ENCODE measurements at places on chromosomes 1 and 21. TPM values are rescaled to one million over a fixed set of nuclear protein-coding genes. Genes with fewer than 3 reads are reported as not detected.

- H3K27me3 ChIP-seq = no peaks in the 10 kb centered on the region
- DNase-seq = no peak
- H3K36me3 ChIP-seq = no peaks in the 10 kb centered on the region
Observed at GRCh38 chr1:147812799-147813198, 52.4 kb upstream of the GJA5 start.

DNA sequence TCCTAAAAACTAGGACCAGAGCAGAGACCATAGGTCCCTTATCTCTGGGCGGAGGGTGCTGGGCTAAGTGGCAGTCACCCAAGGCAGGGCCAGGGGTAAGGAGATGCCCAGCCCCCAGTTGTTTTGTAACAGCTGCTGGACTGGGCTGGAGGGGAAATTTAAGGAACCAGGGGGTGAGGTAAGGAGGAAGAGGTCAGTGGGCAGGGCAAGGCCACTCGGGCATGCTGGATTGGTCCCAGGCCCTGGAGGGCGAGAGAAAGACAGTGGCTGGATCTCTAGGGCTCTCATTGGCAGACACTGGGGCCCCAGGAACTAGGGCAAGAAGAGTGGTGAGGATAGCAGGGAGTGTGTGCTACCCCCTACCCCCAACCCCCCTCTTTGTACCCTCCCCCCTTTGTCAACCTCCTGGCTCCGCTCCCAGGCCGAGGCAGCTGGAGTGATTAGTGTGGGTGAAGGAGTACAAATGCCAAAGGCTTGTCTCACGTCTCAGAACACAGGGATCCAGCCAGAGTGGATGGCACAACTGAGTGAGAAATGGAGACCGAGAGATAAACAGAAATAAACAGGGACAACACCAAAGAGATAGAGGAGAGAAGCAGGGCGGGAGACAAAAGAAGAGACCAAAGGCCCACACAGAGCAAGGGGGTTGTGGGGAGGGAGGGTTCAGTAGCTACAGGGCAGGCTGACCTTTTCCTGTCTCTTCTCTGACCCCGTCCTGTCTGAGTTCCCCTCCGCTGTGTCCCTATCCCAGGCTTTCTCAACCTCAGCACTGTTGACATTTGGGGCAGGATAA lies 20.5 kb upstream of the THRAP3 start:
- DNase-seq = no peak
- no peaks in the 10 kb centered on the region for H3K27me3 ChIP-seq
- H3K4me3 ChIP-seq = no peak overlapping the region
- H3K36me3 ChIP-seq = no peaks in the 10 kb centered on the region

C1orf216 gene
- total RNA-seq = 8.5 TPM

DNA sequence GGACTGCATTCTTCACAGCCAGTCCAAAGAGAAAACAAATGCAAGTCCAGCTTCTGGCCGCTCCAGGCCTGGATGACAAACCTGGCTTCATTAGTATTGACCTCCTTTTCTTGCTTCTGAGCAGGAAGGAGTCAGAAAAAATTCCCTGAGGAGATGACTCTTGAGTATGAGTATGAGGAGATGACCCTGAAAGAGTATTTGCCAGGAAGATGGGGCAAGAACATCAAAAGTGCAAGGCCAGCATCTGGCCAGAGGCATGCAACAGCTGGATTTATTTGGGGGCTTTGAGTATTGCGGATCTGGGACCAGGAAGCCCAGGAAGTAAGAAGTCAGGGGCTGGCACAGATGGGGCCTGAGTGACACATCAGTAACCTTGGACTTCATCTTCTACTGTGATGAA lies 113.9 kb downstream of the GLIS1 start:
- no peak overlapping the region for H3K4me3 ChIP-seq
- H3K27me3 ChIP-seq = no peaks in the 10 kb centered on the region
- no peak for DNase-seq
- no peaks in the 10 kb centered on the region for H3K36me3 ChIP-seq
- H3K27ac ChIP-seq = no peak overlapping the region

OR2L13 gene
- 0.17 TPM for total RNA-seq

IRF6 gene
- 0.50 TPM for total RNA-seq

- no peak for DNase-seq
- H3K36me3 ChIP-seq = peaks cover 4% of the 10 kb centered on the region
- H3K27me3 ChIP-seq = no peaks in the 10 kb centered on the region
Observed at GRCh38 chr1:226656201-226656600, 82.9 kb downstream of the ITPKB start.

- no peak overlapping the region for H3K27ac ChIP-seq
- no peaks in the 10 kb centered on the region for H3K4me1 ChIP-seq
- no peaks in the 10 kb centered on the region for H3K27me3 ChIP-seq
- H3K4me3 ChIP-seq = no peak overlapping the region
Observed at GRCh38 chr1:17768651-17769241, 13.6 kb downstream of the ACTL8 start.

DNA sequence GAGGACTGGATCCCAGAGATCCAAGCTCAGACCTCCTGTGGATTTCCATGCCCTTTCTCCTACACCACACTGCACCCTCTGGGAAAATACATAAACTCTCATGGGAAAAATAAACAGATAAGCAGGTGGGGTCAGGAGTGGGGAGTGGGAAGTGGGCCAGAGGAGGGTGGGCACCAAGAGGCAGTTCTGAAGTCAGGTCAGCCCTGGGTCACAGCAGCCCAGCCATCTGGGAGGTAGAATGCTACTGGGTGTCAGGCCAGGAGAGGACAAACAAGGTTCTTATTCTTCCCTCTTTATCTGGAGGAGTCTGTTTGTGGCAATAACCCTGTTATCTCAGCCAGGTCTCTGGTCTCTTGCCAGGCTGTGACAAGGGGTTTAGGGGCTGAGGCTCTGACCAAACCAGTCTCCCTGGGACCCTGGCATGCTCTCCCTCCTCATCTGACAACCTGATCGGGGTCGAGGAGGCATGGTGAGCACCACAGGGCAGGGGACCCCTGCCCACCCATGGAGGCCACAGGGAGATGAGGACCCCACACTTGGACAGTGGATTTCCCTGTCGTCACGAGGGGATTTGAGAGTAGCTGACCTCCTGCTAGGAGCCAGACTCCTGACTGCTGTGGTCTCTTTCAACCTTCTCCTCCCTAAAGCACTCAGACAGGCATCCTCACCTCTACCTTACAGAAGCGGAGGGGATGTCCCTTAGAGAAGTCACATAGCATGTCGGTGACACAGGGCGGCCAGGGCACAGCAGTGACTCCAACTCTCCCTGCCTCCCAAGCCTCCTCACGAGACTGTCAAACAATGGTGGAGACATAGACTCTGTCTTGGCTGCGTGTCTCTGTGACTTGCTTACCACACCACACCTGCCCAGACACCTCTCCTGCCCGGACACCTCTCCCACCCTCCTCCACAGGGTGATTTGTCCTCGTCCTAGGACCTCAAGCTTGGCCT lies 51.3 kb upstream of the IFFO2 start:
- H3K36me3 ChIP-seq = no peaks in the 10 kb centered on the region
- H3K27ac ChIP-seq = no peak overlapping the region
- no peak for DNase-seq
- no peak overlapping the region for H3K4me3 ChIP-seq
- no peaks in the 10 kb centered on the region for H3K27me3 ChIP-seq

SSX2IP gene
- total RNA-seq = 7.5 TPM

SAMSN1 gene
- total RNA-seq = 59.5 TPM

DNA sequence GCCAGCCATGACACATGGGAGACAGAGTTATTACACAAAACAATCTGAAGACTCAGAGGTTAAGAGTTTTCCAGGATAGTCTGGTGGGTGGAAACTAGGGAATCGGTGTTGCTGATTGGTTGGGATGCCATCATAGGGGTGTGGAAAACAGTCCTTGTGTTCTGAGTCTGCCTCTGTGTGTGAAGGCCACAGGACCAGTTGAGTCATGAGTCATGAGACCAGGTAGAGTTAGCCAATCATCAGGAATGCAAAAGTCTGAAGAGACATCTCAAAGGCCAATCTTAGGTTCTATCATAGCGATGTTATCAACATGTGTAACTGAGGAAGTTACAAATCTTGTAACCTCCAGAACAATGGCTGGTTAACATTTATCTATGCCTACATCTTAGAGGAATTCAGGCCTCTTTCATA lies 49.7 kb upstream of the NEK7 start:
- H3K4me1 ChIP-seq = peaks cover 12% of the 10 kb centered on the region
- no peaks in the 10 kb centered on the region for H3K36me3 ChIP-seq
- DNase-seq = no peak
- no peak overlapping the region for H3K27ac ChIP-seq
- H3K27me3 ChIP-seq = no peaks in the 10 kb centered on the region

- peaks cover 4% of the 10 kb centered on the region for H3K27me3 ChIP-seq
- no peak overlapping the region for H3K27ac ChIP-seq
- H3K36me3 ChIP-seq = no peaks in the 10 kb centered on the region
Observed at GRCh38 chr1:85314726-85315125, 38.3 kb upstream of the BCL10 start.

C1QB gene
- total RNA-seq = 2.1 TPM

DNA sequence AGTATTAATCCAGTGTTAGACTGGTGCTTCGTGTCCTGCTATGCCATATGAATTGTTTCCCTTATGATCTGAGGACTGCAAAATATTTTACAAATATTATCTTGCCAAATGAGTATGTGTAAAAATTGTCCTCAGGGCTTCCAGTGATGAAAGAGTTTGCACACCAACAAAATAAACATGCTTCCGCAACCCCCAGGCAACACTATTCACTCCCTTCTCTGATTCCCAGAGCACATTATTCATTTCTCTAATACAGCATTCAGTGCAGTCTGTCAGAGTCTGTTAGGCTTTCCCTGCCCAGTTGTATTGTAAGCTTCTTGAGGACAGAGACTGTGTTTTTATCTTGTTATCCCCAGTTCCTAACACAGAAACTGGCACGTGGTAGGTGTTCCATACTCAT lies 409.9 kb upstream of the C1orf87 start:
- H3K4me1 ChIP-seq = no peaks in the 10 kb centered on the region
- DNase-seq = no peak
- H3K27me3 ChIP-seq = no peaks in the 10 kb centered on the region
- no peak overlapping the region for H3K4me3 ChIP-seq
- no peaks in the 10 kb centered on the region for H3K36me3 ChIP-seq

GPR153 gene
- total RNA-seq = 0.33 TPM

CBS gene
- not detected for total RNA-seq

DNA sequence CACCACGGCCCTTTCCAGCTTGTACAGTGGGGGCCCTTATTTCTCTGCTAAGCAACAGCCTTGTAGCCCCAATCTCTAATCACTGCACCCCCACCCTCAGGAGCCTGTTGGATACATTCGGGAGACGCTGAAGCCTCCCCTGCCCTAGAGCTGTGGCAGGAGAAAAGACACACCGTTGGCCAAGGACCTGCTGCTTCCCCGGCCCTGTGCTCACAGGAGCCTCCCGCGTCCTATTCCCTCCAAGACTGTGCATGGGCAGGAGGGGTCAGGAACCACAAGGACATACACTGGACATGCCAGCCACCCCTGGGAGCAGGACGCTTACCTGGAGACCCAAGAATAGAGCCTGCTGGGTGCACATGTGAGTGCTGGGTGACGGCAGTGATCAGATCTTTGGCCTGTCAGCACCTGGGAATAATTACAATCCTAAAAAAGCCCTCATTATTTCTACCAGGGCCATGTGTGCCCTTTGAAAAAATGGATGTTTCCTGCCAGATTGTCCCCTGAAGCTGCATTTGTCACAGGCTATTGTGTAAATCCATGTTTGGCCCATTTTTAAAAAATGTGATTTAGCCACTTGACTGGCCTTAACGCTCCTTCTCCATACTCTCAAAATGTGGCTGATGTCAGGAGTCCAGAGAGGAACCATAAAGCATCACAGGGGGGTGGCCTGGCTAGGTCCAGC lies 590.6 kb downstream of the MATN1 start:
- H3K4me3 ChIP-seq = no peak overlapping the region
- no peaks in the 10 kb centered on the region for H3K27me3 ChIP-seq
- H3K4me1 ChIP-seq = no peaks in the 10 kb centered on the region

AK4 gene
- 1.3 TPM for total RNA-seq
